ENCODE measurements at places on chromosomes 7 and 10.

DNA sequence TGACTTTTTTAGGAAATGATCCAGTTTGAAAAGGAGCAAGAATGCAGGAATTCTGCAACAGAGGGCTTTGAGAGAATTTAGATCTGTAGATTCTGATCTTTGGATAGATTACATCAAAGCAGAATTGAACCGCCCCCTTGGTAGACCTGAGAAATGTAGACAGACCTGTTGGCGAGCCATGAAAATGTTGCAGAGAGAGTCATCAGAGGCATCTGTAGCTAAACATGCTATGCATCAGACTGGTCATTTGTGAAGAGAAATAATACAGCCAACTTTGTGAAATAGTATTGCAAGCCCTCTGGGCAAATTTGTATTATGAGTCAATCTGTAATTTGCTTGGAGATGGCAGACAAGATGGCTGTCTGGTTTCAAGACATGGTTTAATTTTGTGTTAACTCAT, 4.3 kb upstream of the C1GALT1 start:
- no peak for DNase-seq

DNA sequence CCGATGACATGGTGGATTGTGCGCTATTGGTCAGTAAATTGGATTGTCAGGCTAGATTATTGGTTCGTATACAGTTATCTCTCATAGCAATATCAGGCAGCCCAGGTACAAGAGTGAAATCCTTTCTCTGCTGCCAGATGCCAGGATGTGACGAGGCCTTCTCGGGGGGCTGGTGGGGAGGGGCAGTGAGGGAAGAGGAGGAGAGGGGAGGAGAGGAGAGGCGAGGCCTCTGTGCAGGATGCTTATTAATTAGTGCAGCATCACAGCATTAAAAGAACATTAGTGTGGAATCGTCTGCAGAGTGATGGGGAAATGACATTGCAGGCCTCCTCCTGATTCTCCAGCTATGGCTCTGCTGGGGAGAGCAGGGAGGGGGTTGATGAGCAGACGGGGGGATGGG, 30.5 kb upstream of the SLF2 start:
- DNase-seq = no peak

DNA sequence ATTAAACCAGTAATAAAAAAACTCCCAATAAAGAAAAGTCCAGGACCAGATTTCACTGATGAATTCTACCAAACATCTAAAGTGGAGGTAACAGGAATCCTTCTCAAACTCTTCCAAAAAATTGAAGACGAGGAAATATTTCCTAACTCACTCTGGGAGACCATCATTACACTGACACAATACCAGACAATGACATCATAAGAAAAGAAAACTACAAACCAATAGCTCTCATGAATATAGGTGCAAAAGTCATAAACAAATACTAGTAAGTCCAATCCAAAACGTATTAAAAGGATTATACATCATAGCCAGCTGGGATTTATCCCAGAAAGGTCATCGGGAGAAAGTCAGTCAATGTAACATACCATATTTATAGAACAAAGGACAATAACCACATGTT, 94.0 kb upstream of the RAB18 start:
- DNase-seq = no peak

- DNase-seq = no peak
Measured at GRCh38 chr7:16462431-16462889, 3.1 kb downstream of the SOSTDC1 start.

- no peak for DNase-seq
Measured at GRCh38 chr7:159094023-159094740, 50.5 kb downstream of the VIPR2 start.

All from umbilical cord (tissue), 2 donors.